Activated naive CD8-positive, alpha-beta T cell treated with anti-CD3 and anti-CD28 coated beads for 36 hours (primary cell): ENCODE measurements at places on chromosomes 3 and 15. TPM values are rescaled to one million over a fixed set of nuclear protein-coding genes. Genes with fewer than 3 reads are reported as not detected.

- no peaks in the 10 kb centered on the region for H3K4me1 ChIP-seq
- H3K4me3 ChIP-seq, result no peak overlapping the region
- no peaks in the 10 kb centered on the region for H3K27me3 ChIP-seq
- no peak overlapping the region for H3K27ac ChIP-seq
These were observed 85.1 kb downstream of the MTHFS start for GRCh38 chr15:79811406-79812405.

DNA sequence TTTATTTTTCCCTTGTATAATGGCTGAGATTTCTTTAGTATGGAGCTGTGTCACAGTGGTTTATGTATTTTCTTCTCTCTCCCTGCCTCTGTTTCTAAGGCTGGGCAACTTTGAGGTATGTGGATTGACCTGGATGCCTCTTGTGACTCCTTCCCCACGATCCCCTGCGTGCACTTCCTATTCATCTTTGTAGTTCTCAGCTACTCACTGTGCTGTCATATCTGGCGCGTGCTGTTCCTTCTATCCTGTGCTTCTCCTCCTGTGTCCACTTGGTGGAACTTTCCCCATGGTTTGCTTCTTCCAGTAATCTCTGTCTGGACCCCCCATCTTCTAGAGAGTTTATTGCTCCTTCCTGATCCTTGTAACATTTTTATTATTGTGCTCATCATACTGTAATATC, 97.3 kb downstream of the AKAP13 start:
- H3K4me3 ChIP-seq, result no peak overlapping the region
- H3K27me3 ChIP-seq, result no peaks in the 10 kb centered on the region
- peak overlapping the region; percentile 60 for H3K27ac ChIP-seq
- peaks cover 7% of the 10 kb centered on the region for H3K36me3 ChIP-seq
- H3K4me1 ChIP-seq, result peaks cover 86% of the 10 kb centered on the region

- H3K27ac ChIP-seq, result no peak overlapping the region
- H3K36me3 ChIP-seq, result no peaks in the 10 kb centered on the region
- no peaks in the 10 kb centered on the region for H3K4me1 ChIP-seq
- H3K27me3 ChIP-seq, result no peaks in the 10 kb centered on the region
These were observed 13.9 kb upstream of the RNF7 start for GRCh38 chr3:141724186-141724585.

GRCh38 chr3:99934975-99935797, 117.5 kb downstream of the CMSS1 start:
- no peak overlapping the region for H3K27ac ChIP-seq
- H3K36me3 ChIP-seq, result peaks cover 22% of the 10 kb centered on the region
- DNase-seq, result no peak

- DNase-seq, result no peak
- H3K4me1 ChIP-seq, result no peaks in the 10 kb centered on the region
- H3K36me3 ChIP-seq, result peaks cover 4% of the 10 kb centered on the region
- H3K27me3 ChIP-seq, result peaks cover 3% of the 10 kb centered on the region
These were observed 14.4 kb upstream of the TMC3 start for GRCh38 chr15:81388436-81388770.

DNA sequence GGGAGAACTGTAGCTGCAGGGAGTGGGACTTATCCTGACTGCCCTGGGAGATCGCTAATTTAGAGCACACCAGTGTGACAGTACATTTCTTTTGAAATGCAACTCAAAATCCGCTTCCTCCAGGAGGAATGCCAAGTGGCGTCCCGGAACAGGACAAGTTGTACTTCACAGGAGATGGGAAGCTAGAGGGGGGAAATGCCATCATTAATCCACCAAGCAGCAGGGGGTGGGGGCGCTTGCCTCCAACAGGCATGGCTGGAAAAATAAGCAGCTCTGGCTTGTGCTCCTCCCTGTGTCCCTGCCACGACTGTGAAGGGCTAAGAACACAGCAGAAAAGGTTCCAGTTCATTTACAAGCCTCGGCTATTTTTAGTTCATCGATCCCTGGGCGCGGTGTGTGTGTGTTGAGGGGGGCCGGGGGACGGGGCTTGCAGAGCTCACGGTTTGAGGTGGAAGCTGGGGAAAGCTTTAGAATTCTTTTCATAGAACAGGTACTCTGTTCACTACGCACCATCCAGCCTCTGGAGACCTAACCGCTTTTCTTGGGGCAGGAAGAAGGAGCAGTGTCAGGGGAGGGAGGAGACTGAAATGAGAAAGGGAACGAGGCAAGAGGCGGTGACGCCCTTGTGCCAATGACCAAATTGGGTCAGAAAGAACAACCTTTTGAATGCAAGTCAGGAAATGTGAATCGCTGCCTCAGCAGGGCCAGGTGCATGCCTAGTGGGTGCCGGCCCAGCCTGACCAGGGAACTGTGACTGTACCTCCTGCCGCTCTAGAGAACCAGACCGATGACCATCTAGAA, 51.8 kb upstream of the DGKG start:
- peaks cover 24% of the 10 kb centered on the region for H3K4me1 ChIP-seq
- H3K27me3 ChIP-seq, result peaks cover 32% of the 10 kb centered on the region
- H3K27ac ChIP-seq, result no peak overlapping the region

DNA sequence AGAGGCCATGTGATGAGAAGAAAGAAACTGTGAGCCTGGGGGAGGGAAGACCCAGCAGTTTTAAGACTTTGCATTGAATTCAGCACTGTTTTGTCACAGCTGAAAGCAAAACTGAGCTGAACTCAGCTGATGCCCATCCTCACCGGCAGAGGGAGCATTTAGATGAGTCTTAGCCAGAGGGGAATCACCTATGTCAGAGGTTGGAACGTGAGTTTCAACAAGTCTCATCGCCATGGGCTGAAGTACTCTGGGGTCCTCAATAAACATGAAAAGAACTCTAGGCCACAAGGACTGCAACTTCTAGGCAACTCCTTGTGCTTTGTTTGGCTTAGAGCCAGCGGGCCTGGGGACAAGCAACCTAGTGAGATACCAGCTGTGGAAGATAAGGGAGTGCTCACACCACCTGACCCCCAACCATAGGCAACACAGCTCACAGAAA, 324.5 kb downstream of the TBL1XR1 start:
- H3K4me1 ChIP-seq, result peaks cover 4% of the 10 kb centered on the region
- no peak overlapping the region for H3K27ac ChIP-seq
- no peaks in the 10 kb centered on the region for H3K27me3 ChIP-seq
- no peaks in the 10 kb centered on the region for H3K36me3 ChIP-seq

DNA sequence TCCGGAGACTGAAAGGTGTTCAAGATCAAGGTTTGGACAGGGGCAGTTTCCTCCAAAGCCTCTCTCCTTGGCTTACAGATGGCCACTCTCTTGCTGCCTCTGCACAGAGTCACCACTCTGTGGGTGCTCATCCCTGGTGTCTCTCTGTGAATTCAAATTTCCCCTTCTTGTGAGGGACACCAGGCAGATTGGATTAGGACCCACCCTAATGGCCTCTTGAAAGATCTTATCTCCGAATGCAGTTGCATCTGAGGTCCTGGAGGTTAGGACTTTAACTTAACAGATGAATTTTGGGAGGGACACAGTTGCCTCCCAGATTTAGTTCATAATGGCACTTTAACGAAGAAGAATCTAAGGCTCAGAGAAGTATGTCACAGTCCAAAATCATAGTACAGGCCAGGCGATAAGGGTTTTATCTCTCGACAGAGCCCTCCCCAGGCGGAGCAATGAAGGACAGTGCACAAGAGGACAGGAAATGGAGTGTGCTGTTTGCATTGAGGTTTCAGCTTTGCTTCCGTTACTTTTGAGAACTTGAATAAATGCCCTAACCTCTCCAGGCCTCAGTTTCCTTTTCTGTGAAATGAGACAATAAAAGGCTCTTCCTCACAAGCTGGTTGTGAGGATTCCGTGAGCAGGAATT, 38.9 kb upstream of the KIF23 start:
- H3K4me3 ChIP-seq, result no peak overlapping the region
- DNase-seq, result no peak
- no peak overlapping the region for H3K27ac ChIP-seq
- H3K27me3 ChIP-seq, result no peaks in the 10 kb centered on the region
- no peaks in the 10 kb centered on the region for H3K36me3 ChIP-seq

GRCh38 chr15:69958496-69959084, 139.1 kb downstream of the TLE3 start:
- no peaks in the 10 kb centered on the region for H3K4me1 ChIP-seq
- H3K36me3 ChIP-seq, result no peaks in the 10 kb centered on the region
- H3K4me3 ChIP-seq, result no peak overlapping the region
- H3K27me3 ChIP-seq, result peaks cover 4% of the 10 kb centered on the region
- H3K27ac ChIP-seq, result no peak overlapping the region

- no peaks in the 10 kb centered on the region for H3K27me3 ChIP-seq
- no peak overlapping the region for H3K4me3 ChIP-seq
- DNase-seq, result no peak
- no peak overlapping the region for H3K27ac ChIP-seq
These were observed 229.7 kb downstream of the SHOX2 start for GRCh38 chr3:157876556-157876955.

GRCh38 chr3:139267300-139268246, 76.2 kb upstream of the MRPS22 start:
- no peak overlapping the region for H3K27ac ChIP-seq
- H3K4me3 ChIP-seq, result no peak overlapping the region
- no peak for DNase-seq

DNA sequence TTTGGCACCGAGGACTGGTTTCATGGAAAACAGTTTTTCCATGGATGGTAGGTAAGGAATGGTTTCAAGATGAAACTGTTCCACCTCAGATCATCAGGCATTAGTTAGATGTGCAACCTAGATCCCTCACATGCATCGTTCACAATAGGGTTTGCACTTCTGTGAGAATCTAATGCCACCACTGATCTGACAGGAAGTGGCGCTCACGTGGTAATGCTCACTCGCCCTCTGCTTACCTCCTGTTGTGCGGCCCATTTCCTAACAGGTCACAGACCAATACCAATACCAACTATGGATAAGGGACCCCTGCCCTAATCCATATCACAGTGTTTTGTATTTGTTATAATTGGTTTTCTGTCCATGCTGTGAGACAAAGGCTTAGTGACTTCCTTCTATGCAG, 58.9 kb downstream of the SLMAP start:
- H3K27me3 ChIP-seq, result no peaks in the 10 kb centered on the region
- DNase-seq, result peak; percentile 21
- peaks cover 18% of the 10 kb centered on the region for H3K36me3 ChIP-seq
- H3K27ac ChIP-seq, result no peak overlapping the region

- H3K36me3 ChIP-seq, result peaks cover 12% of the 10 kb centered on the region
- DNase-seq, result no peak
- no peak overlapping the region for H3K27ac ChIP-seq
These were observed 297.9 kb downstream of the FHIT start for GRCh38 chr3:60953351-60953750.

DNA sequence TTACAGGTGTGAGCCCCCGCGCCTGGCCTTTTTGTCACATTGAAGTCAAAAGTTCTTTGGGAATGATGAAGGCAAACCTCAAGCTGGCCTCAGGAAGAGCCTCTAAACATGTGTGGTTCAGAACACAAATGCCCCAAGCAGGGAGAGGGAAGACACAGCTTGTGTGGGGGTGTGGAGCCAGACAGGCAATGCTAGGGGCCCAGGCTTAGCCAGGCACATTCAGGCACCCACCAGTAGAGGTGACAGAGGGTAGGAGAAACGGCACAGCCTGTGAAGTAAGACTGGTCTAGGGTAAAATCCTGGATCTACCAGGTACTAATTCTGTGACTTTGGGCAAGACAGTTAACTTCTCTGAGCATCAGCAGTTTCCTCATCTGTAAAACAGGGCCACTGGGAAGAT, 3.5 kb downstream of the HDC start:
- peaks cover 1% of the 10 kb centered on the region for H3K36me3 ChIP-seq
- DNase-seq, result no peak
- peaks cover 5% of the 10 kb centered on the region for H3K27me3 ChIP-seq
- peak overlapping the region; percentile 91 for H3K27ac ChIP-seq
- no peak overlapping the region for H3K4me3 ChIP-seq

DNA sequence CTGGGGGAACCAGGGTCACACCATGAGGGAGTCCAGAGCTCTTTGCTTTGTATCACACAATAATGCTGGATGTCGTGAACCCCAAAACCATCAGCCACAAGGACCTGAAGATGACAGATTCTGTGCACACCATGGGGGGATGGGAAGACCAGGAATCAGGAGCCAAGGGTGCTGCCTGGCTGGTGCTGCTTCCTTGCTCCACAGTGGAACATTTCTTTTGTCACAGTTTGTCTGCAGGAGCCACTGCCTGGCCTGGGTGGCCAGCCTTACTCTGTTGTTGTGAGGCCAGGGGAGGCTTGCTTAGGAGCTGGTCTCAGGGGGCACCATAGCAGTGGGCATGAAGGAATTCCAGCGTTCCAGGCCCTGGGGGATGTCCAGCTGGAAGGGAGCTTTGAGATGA, 6.5 kb upstream of the TGM5 start:
- DNase-seq, result no peak
- no peaks in the 10 kb centered on the region for H3K36me3 ChIP-seq
- H3K27ac ChIP-seq, result no peak overlapping the region
- H3K4me3 ChIP-seq, result no peak overlapping the region
- H3K27me3 ChIP-seq, result peaks cover 15% of the 10 kb centered on the region

GRCh38 chr3:50383750-50384149, 24.4 kb upstream of the TMEM115 start:
- H3K4me1 ChIP-seq, result no peaks in the 10 kb centered on the region
- H3K4me3 ChIP-seq, result no peak overlapping the region
- H3K36me3 ChIP-seq, result no peaks in the 10 kb centered on the region

- no peaks in the 10 kb centered on the region for H3K4me1 ChIP-seq
- H3K27me3 ChIP-seq, result no peaks in the 10 kb centered on the region
- no peak overlapping the region for H3K27ac ChIP-seq
- H3K4me3 ChIP-seq, result no peak overlapping the region
- peaks cover 5% of the 10 kb centered on the region for H3K36me3 ChIP-seq
These were observed 32.2 kb downstream of the ATP13A4 start for GRCh38 chr3:193522473-193522872.

DNA sequence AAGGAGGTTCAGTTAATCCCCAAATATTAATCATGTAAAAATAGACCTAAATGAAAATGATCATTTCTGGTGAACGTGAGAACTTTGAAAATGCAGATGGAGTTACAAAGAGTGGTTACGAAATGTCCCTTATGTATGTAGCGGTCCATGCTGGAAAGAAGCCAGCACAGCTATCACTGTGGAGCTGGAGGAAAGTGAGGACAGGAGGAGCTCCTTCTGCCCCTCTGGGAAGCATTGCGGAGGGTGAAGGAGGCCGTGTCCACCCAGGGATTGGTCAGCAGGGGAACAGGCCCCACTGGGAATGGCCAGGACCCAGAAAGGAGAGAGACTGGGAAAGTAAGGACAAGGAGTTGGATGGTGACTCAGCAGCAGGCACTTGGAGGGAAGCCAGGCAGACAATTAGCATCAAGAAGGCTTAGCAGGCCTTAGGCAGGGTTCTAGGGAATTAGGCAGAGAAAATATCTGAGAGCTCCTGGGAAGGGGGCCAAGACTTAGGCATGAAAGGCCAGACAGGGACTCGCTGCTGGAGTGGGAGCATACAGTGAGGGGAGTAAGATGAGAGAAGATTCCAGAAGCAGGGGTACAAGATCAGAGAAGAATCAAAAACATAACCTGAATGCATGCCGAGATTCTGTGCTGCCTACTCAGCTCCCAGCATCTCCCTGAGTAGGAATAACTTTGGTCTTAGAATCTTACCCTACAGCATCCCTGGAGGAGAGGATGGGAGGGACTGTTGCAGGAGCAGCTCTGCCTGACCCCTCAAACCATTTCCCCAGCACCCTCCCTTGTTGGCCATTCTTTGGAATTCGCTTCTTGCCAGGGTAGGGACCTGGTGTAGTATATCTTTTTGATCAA, 171.0 kb upstream of the UMPS start:
- H3K4me3 ChIP-seq, result no peak overlapping the region
- peaks cover 53% of the 10 kb centered on the region for H3K27me3 ChIP-seq
- no peaks in the 10 kb centered on the region for H3K4me1 ChIP-seq
- DNase-seq, result no peak
- no peak overlapping the region for H3K27ac ChIP-seq

Gene PLA1A
- not detected for total RNA-seq

Gene MYRIP
- not detected for total RNA-seq
